ENCODE measurements at places on chromosomes 4 and X.

- no peak for DNase-seq
These were observed 239.7 kb upstream of the FAM241A start for GRCh38 chr4:111905511-111905910.

DNA sequence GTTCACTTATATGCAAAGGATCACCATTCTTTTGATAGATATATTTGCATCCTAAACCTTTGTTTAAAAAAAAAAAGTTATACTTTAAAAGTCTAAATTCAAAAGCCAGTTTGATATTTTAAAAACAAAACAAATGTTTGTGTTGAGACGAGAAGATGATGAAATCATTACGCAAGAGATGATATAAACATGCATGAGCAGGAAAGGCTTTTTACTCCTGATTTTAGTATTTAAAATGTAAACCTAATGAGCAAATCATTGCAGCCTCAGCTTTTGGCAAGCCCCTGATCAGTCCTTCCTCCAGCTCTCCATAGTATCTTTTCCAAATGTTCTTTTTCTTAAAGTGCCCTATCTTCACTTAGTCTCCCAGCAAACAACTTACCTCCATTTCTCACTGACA is 115.6 kb downstream of the ARAP2 start:
- DNase-seq = no peak

DNA sequence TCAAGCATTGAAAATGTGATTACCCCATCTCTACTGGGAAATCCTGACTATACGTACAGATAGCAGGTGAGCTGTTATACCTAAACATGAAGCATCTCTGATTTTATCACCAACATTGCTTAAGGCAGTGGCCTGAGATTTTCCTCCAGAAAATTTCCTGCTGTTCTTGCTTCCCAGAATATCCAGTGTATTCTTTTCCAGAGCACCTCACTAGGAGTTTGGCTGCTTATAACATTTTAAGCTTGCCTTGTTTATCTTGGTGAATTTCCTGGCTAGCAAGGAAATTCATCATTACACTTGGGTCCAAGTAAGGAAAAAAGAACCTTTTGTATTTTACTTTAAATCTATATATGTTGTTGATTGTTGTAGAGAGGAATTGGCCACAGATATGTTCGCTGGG is 73.0 kb upstream of the CLCN4 start:
- no peak for DNase-seq

DNA sequence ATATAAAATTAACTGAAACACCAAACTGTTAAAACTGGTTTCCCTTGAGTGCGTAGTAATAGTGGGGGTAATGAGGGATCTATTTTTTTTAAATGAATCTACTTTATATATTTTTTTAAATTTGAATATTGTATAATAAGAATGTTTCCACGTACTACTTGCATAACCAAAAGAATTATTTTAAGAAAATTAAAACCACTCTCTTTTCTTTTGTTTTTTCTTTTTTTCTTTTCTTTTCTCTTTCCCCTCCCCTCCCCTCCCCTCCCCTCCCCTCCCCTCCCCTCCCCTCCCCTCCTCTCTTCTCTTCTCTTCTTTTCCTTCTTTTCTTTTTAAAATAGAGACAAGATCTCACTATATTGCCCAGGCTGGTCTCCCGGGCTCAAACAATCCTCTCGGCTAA is 166.9 kb upstream of the MID1 start:
- no peak for DNase-seq

DNA sequence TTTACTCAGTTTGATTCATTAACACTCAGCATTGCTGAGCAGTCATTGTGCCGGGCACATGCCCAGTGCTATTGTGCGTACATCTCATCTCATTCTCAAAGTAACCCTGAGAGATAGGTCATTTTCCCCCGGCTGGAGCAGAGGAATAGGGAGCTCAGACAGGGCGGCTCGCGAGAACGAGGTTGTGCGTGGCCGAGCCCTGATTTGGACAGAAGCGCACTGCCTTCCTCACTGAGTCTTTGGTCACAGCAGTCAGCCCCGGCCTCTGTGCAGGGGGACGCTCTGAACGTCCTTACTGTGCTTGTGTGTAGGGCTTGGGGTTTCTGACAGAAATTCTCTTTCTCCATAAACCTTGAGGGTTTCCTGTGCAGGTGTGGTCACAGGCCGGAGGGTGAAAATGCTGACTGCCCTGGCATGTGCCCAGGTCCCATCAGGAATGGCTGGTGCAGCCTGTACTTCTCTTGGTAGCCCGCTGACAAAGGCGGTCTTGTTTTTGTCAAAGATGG is 39.5 kb downstream of the NOP14 start:
- no peak for DNase-seq

All from activated CD4-positive, alpha-beta T cell treated with anti-CD3 and anti-CD28 coated beads, Interleukin-2, amount 50 U/mL, for 24 hours (primary cell).